Stimulated activated CD4-positive, alpha-beta T cell treated with anti-CD3 and anti-CD28 coated beads, Interleukin-4, amount 100 ng/mL, for 24 hours (primary cell): ENCODE measurements at places on chromosomes 7 and 10.

- no peak for DNase-seq
These were observed 9.8 kb upstream of the RAB18 start for GRCh38 chr10:27494116-27494805.

DNA sequence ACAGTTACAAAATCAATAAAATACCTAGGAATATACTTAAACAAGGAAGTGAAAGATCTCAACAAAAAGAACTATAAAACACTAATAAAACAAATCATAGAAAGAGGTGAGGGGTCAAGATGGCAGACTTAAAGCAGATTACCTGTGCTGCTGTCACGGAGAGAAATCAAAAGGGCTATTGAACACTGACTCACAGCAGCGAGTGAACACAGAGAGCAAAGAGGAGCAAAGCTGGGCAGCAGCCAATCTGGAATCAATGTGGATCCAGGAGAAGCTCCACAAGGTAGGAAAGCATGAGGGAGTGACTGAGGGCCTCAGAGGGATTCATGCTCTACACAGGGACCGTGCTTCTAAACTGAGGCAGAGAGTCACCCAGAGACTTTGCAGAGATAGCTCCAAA lies 562.0 kb upstream of the SEMA3D start:
- DNase-seq: no peak

DNA sequence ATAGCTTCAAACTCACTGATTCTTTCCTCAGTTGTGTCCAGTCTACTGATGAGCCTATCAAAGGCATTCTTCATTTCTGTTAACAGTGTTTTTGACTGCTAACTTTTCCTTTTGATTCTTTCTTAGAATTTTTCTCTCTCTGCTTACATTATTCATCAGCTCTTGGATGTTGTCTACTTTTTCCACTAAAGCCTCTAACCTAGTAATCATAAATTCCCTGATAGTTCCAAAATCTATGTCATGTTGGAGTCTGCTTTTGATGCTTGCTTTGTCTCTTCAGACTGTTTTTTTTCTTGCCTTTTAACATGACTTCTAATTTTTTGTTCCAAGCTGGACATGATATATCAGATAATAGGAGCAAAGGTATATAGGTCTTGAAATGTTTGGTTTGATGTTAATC lies 78.0 kb downstream of the ADAM22 start:
- no peak for DNase-seq

DNA sequence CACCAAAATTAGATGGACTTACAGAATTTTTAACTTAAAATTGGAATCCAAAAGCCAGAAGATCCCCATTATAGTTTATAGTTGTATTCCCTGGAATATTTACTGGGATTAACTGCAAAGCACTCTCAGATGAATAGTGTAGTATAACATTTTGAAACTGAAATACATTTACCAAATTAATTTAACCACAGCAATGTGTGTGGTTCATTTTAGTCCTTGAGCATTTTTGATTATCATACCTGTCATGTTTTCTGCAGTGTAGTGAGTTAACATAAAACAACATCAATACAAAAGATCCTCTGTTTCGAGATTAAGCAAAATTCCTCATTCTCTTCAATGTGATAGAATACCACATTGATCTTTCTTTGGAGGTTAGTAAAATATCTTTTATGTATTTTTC lies 3.7 kb downstream of the VIM start:
- DNase-seq: no peak
